ENCODE measurements at places on chromosomes 1 and 21. TPM values are rescaled to one million over a fixed set of nuclear protein-coding genes. Genes with fewer than 3 reads are reported as not detected.
A peak's percentile ranks its signal among the peaks of the same experiment; 100 is the strongest.

GRCh38 chr21:23215261-23215660, 2217.1 kb downstream of the NCAM2 start:
- no peaks in the 10 kb centered on the region for H3K36me3 ChIP-seq
- H3K4me3 ChIP-seq: no peak overlapping the region
- H3K27me3 ChIP-seq: no peaks in the 10 kb centered on the region
- no peak for DNase-seq
- H3K27ac ChIP-seq: no peak overlapping the region

- DNase-seq: no peak
- no peak overlapping the region for H3K4me3 ChIP-seq
- H3K36me3 ChIP-seq: peaks cover 24% of the 10 kb centered on the region
- H3K4me1 ChIP-seq: peaks cover 4% of the 10 kb centered on the region
Observed at GRCh38 chr1:26752519-26752918, 35.2 kb upstream of the PIGV start.

GRCh38 chr1:1788646-1789431, 10.6 kb upstream of the NADK start:
- H3K4me1 ChIP-seq: no peaks in the 10 kb centered on the region
- peaks cover 60% of the 10 kb centered on the region for H3K36me3 ChIP-seq
- H3K4me3 ChIP-seq: no peak overlapping the region
- H3K27ac ChIP-seq: no peak overlapping the region
- no peak for DNase-seq

The SPRR1B gene
- total RNA-seq: 0.39 TPM

DNA sequence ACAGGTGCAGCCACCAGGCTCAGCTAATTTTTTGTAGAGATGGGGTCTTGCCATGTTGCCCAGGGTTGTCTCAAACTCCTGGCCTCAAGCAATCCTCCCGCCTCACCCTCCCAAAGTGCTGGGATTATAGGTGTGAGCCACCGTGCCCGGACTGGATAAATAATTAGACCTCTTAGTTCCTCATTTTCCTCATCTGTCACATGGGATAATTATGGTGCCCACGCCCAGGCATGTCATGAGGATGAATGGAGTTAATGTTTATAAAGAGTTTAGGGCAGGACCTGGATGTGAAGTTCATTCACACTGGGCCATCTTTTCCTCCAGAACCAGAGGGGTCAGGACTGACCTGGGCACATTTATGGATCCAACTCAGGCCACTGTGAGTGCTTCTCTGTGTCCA, 23.7 kb downstream of the PADI3 start:
- no peaks in the 10 kb centered on the region for H3K27me3 ChIP-seq
- H3K4me3 ChIP-seq: no peak overlapping the region
- no peaks in the 10 kb centered on the region for H3K36me3 ChIP-seq

GRCh38 chr1:223500560-223501425, 107.6 kb downstream of the CCDC185 start:
- no peak overlapping the region for H3K4me3 ChIP-seq
- no peaks in the 10 kb centered on the region for H3K27me3 ChIP-seq
- H3K36me3 ChIP-seq: no peaks in the 10 kb centered on the region
- H3K27ac ChIP-seq: peak overlapping the region; percentile 96
- H3K4me1 ChIP-seq: peaks cover 26% of the 10 kb centered on the region

- H3K27me3 ChIP-seq: no peaks in the 10 kb centered on the region
- peaks cover 15% of the 10 kb centered on the region for H3K4me1 ChIP-seq
- no peak overlapping the region for H3K4me3 ChIP-seq
- DNase-seq: no peak
- H3K27ac ChIP-seq: no peak overlapping the region
Observed at GRCh38 chr1:20740781-20741180, 8.3 kb upstream of the SH2D5 start.

DNA sequence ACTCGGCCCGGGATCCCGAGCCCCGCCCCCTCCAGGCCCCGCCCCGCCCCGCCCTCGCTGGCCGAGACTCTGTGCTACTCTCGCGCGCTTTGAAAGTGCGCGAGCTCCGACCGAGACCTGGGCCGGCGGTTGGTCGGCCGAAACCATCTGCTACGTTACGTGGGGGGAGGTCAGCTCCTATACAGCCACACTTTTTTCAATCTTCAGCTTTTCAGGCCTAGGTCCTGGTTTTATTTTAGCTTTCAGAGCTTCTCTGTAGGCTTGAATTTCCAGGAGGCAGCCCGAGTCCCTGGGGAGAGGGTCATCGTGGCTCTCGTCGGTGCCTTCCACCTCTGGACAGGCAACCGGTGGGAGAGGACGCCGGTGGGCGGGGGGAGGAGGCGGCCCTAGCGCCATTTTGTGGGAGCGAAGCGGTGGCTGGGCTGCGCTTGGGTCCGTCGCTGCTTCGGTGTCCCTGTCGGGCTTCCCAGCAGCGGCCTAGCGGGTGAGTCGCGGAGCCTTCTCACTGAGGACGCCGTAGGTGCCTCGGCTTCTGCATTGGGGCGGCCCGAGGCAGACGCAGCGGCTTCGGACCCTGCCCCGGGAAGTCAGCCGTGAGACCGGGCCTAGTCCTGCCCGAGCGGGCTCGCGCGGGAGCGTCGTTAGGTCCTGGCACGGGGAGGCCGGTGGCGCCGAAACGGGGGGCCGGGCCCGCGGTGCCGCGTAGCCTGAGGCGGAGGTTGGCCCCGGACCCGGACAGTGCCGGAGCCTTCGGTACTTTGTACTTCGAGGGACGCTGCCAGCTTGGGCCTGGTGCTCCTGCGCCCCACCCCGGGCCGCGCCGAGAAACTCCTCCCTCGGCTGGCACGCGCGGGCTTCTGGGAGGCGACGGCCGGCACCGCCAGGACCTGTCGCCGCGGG, at the start of gene TARDBP:
TSS of gene TARDBP (plus strand) at position 395 of the 900 bp plus-strand sequence. CDS start 1,074 bp downstream, outside the sequence.
- no peaks in the 10 kb centered on the region for H3K27me3 ChIP-seq
- peak within 1 kb of the TSS; percentile 90 for H3K4me3 ChIP-seq
- H3K4me1 ChIP-seq: peaks cover 15% of the 10 kb centered on the region
- DNase-seq: peak; percentile 78
- peaks cover 25% of the 10 kb centered on the region for H3K36me3 ChIP-seq

GRCh38 chr1:3476666-3477065, 22.2 kb downstream of the ARHGEF16 start:
- H3K27me3 ChIP-seq: no peaks in the 10 kb centered on the region
- H3K4me3 ChIP-seq: no peak overlapping the region
- no peaks in the 10 kb centered on the region for H3K36me3 ChIP-seq

The RBM11 gene
- 2.6 TPM for total RNA-seq

The NTMT2 gene
- total RNA-seq: 0.43 TPM

DNA sequence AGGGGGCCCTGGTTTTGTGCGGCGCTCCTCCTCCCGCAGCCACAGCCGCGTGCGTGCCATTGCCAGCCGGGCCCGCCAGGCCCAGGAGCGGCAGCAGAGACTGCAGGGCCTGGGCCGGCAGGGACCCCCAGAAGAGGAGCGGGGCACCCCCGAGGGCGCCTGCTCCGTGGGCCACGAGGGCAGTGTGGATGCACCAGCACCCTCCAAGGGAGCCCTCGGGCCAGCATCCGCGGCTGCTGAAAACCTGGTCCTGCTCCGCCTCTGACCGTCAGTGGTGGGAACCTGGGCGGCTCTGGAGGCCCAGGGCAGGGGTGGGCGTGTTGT, 21.5 kb downstream of the PANK4 start:
- H3K27me3 ChIP-seq: no peaks in the 10 kb centered on the region
- H3K4me1 ChIP-seq: no peaks in the 10 kb centered on the region
- H3K27ac ChIP-seq: no peak overlapping the region
- no peak for DNase-seq
- H3K4me3 ChIP-seq: no peak overlapping the region

The TTLL10 gene
- total RNA-seq: not detected

GRCh38 chr1:113681596-113682337, 77.5 kb downstream of the PHTF1 start:
- H3K4me3 ChIP-seq: no peak overlapping the region
- peaks cover 2% of the 10 kb centered on the region for H3K4me1 ChIP-seq
- H3K27me3 ChIP-seq: no peaks in the 10 kb centered on the region
- peaks cover 3% of the 10 kb centered on the region for H3K36me3 ChIP-seq
- H3K27ac ChIP-seq: no peak overlapping the region
- DNase-seq: no peak

DNA sequence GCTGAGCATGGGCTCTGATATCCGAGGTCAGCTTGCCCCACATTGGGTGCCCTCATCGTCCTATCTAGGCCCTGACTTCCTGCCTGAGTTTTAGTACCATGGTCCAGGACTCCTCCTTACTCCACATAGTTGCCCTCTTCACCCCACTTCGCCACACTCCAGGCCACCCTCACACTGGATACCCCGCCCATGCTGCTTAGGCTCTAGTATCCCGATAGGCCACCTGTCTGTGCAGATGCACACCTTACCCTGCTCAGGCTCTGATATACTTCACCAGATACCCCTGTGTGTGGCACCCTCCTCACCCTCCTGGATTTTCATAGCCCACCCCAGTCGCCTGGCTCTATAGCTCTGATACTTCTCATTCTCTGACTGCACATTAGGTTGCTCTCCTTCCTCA, 145.5 kb upstream of the SERTAD4 start:
- no peaks in the 10 kb centered on the region for H3K36me3 ChIP-seq
- no peak overlapping the region for H3K27ac ChIP-seq
- no peaks in the 10 kb centered on the region for H3K27me3 ChIP-seq
- no peak overlapping the region for H3K4me3 ChIP-seq
- no peak for DNase-seq

DNA sequence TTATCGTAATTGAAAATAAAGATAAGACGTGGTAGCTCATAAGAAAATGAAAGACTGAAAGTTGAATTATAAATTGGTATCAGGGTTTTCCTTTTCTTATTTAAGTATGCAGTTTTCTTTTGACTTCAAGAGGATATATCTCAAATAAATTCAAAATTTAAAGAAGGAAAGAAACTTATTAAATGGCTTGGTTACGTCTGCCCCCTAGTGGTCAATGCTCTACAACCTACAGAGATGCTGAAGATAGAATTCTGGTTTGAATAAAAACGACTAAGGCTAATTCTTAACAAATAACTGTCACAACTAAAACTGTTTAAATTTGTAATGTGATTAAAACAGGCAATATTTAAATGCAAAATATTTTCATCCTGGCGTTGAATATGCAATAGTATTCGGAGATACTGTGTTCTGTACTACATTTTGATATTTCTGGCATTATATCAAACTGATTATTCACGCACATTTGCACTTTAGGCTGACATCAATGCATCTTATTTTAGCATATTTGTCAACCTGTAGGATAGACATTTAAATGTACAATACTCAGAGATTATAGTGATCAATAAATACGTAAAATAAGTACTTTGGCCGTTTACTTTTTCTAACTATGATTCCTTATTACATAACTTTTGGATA, 26.8 kb downstream of the IFI44 start:
- peak; percentile 42 for DNase-seq
- no peaks in the 10 kb centered on the region for H3K4me1 ChIP-seq
- H3K27ac ChIP-seq: no peak overlapping the region
- H3K4me3 ChIP-seq: no peak overlapping the region
- H3K36me3 ChIP-seq: no peaks in the 10 kb centered on the region

DNA sequence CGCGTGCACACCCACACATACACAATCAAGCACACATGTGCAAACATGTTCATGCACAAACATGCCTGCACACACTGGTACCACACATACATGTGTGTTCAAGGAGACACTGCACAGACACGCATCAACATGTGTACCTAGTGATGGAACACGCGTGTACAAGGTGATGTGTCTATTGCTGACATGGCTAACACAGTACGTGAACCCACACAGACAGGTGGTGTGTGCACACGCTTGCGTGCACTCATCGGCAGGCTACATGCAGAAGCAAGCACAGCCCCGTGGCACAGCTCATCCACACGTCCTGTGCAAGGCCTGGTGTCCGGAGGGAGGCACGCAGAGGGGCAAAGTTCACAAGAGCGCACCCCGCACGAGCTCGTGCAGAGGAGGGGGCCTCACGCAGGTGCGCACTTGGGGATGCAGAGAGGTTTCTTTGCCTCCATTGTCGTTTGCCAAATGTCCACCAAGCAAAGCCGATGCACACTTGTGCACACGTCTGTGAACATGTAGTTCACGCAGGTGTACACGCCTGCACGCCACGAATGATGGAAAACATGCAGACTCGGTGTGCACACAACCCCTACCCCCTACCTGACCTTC, 969 bp downstream of the ACAP3 start:
- no peaks in the 10 kb centered on the region for H3K27me3 ChIP-seq
- H3K27ac ChIP-seq: peak overlapping the region; percentile 37
- DNase-seq: no peak
- H3K4me1 ChIP-seq: peaks cover 41% of the 10 kb centered on the region
- no peaks in the 10 kb centered on the region for H3K36me3 ChIP-seq
- H3K4me3 ChIP-seq: peak overlapping the region; percentile 78

GRCh38 chr1:27436204-27437159, 44.1 kb downstream of the GPR3 start:
- H3K4me1 ChIP-seq: peaks cover 13% of the 10 kb centered on the region
- no peak overlapping the region for H3K4me3 ChIP-seq
- peak overlapping the region; percentile 33 for H3K27ac ChIP-seq
- no peaks in the 10 kb centered on the region for H3K27me3 ChIP-seq

The SNIP1 gene
- total RNA-seq: 15.0 TPM

The SIPA1L2 gene
- 14.9 TPM for total RNA-seq
